Cortex of kidney (tissue), 1 donor: ENCODE measurements at places on chromosomes 13 and 19.

DNA sequence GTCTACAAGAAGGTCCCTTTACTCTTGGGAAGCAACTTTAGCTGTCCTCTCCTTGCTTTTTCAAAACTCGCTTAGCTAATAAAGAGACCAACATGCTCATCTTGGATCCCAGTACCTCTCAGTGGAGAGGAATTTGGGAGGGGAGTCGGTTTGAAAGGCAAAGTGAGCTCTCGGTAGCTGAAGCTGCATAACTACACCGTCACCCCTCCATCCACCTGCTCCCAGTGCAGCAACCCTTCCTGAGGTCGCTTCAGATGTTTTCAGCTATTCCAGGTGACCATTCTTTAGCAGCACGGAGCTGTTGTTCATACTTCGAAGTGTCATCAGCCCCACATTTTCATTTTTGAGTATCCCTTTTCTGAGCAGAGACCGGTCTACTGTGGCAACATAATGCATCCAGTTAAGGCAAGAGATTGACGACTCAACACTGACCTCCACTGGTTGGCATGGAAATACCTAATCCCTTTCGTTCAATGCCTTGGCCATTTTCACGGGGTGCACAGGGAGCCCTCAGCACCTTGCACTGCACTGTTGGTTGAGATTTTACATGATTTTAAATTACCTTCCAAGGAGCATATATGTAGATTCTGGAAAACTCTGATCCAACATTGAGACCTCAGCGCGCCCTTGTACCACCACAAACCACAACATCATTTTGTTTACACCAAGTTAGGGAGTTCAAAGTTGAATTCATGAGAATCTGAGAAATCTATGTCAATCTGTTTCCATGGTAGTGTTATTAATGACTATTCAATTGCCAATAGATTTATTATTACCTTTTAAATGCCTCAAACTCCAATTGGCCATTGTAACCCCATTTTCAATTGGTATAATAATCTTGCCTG lies 42.2 kb downstream of the DLEU7 start:
- DNase-seq, result no peak

- DNase-seq, result no peak
These were observed 895.6 kb upstream of the SLC10A2 start for GRCh38 chr13:103961784-103962183.

GRCh38 chr19:5293612-5294378 lies 46.8 kb downstream of the PTPRS start:
- DNase-seq, result no peak

DNA sequence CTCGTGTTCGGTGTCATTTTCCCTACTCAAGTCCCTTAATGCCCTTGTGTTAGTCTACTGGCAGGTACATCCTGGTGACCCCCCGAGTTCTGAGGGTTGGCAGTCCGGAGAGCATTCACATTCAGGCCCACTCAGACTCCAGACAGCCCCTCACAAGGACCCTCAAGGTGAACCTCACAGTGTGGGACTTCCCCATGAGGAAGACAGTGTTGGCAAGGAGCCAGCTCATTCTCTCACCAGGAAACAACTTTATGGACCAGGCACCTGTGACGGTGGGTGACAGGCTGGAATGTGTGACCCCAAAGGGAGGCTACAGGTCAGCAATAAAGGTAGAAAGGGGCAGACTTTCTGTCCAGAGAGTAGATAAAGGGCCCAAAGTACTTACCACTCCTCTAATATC lies 24.5 kb downstream of the RDH8 start:
- no peak for DNase-seq

- no peak for DNase-seq
These were observed 60.0 kb downstream of the MLLT1 start for GRCh38 chr19:6219586-6220290.

DNA sequence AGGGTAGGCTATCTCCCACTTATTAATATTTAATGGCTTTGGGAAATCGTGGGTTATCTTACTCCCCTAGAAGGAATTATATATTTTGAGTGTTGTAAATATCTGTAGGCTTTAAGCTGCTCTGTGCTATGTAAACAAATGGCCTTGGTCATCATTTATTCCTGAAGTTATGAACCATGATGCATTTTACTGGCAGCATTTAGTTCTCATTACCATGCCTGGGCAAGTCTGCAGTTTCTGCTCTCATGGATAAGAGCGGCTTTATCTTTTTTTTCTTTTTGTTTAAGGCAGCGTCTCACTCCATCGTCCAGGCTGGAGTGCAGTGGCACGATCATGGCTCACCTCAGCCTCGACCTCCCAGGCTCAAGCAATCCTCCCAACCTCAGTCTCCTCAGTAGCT lies 156.1 kb downstream of the IRS2 start:
- no peak for DNase-seq

DNA sequence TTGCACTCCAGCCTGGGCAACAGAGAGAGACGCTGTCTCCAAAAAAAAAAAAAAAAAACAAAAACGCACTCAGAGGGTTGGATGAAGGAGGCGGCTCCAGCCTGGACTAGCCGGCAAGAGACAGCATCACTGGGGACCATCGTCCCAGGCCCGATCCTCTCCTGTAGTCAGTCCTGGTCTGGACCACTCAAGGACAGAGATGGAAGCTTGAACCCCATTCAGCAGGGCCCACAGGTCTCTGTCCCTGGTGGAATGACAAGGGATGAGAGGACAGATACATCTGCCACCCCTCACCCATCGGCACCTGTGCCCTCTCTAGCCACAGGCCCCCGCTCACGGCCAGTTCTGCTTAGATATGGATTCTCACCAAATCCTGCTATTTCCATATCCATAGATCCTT lies 14.0 kb downstream of the ADGRE5 start:
- no peak for DNase-seq

- DNase-seq, result no peak
These were observed 71.9 kb downstream of the CHST8 start for GRCh38 chr19:33693678-33694077.

GRCh38 chr13:85266331-85266730 lies 532.9 kb downstream of the SLITRK6 start:
- no peak for DNase-seq

GRCh38 chr13:110047496-110047895 lies 259.5 kb downstream of the COL4A1 start:
- no peak for DNase-seq

DNA sequence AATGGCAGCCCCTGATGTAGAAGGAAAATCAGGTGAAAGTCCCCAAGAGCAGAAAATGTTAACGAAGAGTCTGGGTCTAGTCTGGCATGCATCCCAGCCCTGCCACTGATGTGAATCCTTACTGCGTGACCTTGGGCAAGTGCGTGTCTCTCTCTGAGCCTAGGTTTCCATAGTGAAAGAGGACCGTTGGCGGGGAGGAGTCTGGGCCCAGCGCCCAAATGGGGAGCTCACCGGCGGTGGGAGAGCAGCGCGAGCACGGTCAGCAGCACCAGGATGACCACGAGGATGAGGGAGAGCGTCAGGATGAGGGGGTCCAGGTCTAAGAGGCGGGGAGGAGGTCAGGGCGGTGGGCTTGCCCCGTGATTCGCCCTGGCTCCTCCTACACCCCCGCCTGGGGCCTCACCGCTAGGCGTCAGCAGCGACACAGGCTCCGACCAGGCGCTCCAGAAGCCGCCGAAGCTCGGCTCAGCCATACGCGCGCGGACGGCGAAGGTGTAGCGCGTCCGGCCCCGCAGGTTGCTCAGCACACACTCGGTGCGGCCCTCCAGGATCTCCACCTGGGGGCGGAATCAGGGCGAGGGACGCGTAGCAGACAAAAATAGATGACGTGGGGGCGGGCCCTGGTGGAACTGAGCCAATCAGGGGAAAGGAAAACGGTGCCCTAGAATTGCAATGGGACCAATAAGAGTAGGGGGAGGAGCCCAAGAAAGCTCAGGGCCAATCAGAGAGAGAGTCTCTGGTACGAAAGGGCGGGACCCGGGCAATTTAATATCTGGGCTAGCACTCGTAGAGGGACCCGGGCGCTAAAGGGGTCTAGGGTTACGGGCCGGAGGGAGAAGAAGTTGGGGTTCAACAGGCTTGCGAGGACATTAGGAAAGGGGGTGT lies 3.2 kb downstream of the EPOR start:
- DNase-seq, result no peak

DNA sequence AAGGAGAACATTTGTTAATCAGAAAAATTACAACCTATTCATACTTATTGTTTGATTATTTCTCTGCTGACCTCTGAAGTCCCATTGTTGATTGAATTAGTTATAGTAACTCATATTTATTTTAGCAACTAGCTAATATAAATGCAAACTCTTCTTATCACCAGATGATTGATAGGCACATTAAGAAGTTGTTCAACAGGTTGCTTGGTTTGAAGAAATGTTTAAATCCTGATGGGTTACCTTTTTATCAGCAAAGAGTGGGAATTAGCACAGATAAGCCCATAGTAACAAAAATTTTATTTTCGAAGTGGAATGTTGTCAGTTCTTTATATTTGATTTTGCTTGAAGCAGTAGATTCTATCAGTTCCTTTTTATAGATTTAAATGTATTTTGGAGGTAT lies 44.4 kb downstream of the KLF5 start:
- no peak for DNase-seq

DNA sequence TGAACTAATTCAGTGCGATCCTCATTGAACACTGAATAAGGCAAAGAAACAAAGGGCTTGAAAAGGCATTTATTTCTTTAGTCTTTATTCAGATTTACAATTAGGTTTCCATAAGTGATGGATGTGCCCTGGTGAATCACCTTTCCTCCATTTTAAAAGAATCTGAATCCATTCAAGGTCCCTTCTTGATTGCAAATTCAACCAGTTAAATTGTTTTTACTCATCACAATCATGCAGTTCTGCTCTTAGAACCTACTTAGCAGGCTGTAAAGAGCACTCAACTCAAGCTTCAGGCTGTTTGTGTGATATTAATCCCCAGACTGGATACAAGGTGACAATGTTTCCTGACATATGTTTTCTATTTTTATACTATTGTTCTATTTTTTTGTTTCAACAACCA lies 321.0 kb downstream of the TBC1D4 start:
- no peak for DNase-seq

DNA sequence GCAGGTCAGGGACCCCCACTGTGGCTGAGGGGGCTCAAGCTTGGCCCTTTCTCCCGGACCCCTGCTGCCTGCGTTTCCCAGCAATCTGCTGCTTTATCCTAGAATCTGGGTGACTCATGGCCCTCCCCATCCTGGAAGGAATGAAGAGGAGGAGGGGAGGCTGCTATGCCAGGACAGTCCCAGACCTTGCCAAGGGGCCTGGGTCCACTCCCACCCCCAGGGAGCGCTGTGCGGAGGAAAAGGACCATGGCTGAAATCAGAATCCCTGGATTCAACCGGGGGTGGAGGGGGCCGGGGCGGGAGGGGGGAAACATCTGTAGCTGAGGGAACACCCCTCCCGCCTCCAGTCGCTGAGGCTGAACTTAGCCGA lies 20.5 kb downstream of the ZNF114 start:
- no peak for DNase-seq

- DNase-seq, result no peak
These were observed 69.6 kb downstream of the ARHGEF7 start for GRCh38 chr13:111184458-111185401.

GRCh38 chr13:86052141-86052540 lies 252.9 kb upstream of the SLITRK6 start:
- no peak for DNase-seq

DNA sequence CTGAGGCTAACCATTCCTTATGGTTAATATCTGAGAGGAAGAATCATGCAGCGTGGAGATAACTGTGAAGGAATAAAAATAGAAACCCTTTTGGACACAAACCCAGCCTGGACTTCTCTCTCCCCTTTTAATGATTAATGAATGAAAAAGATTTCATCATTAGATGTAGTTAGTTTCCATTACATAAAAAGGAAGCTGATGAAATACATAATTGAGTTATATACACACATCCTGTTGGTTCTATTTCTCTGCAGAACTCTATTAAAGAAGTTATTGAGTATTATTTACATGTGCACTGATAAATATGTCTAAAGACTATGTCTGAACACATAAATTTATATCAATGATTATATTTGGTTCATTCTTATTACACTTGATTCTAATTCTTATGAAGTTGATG lies 465.3 kb downstream of the GPC5 start:
- DNase-seq, result no peak

- DNase-seq, result no peak
These were observed 565.1 kb downstream of the LIG4 start for GRCh38 chr13:107650081-107650701.
